ENCODE measurements at places on chromosomes 6 and 20.

DNA sequence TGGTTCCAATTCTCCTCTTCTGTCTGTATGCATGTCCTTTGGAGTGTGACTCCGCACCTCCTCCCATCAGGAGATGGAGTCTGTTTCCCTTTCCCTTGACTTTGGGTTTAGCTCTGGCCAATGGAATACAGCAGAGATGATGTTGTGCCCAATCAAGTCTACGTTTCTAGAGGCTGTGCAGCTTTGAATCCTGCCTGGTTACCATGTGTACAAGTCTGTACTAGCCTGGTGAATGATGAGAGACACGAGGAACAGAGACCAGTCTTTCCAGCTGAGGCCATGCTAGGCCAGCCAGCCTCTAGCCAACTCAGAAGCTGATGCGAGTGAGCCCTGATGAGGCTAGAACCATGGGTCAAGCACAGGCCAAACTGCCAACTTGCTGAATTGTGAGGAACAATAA is 83.2 kb downstream of the LAMP5 start:
- H3K27me3 ChIP-seq = peaks cover 10% of the 10 kb centered on the region
- no peaks in the 10 kb centered on the region for H3K4me1 ChIP-seq
- no peaks in the 10 kb centered on the region for H3K36me3 ChIP-seq
- H3K27ac ChIP-seq = no peak overlapping the region

GRCh38 chr20:57133926-57134650 is 132.4 kb downstream of the BMP7 start:
- H3K4me1 ChIP-seq = no peaks in the 10 kb centered on the region
- DNase-seq = no peak
- H3K27ac ChIP-seq = no peak overlapping the region
- no peaks in the 10 kb centered on the region for H3K36me3 ChIP-seq
- H3K4me3 ChIP-seq = no peak overlapping the region

- DNase-seq = no peak
- H3K4me1 ChIP-seq = no peaks in the 10 kb centered on the region
- peaks cover 22% of the 10 kb centered on the region for H3K27me3 ChIP-seq
- no peak overlapping the region for H3K27ac ChIP-seq
- no peak overlapping the region for H3K4me3 ChIP-seq
These were observed 9.6 kb downstream of the KLHL32 start for GRCh38 chr6:96934087-96934486.

DNA sequence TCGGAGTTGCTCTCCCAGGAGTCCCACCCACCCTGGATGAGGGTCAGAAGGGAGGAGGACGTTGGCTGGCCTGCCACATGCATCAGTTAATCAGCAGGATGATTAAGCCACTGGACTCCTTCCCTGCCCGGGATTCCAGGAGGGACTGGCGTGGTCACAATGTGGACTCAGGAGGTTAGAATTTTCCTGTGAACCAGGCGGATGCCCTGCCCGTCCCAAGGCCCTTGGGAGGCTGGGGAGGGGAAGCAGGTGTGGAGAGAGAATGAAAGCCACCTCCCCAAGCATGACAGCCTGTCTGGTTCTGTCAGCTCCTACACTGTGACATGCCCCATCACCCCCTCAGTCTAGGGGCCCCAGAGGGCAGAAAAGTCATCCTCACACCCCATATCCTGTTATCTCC is 11.6 kb upstream of the ITPR3 start:
- no peak overlapping the region for H3K4me3 ChIP-seq
- peaks cover 5% of the 10 kb centered on the region for H3K27me3 ChIP-seq
- H3K36me3 ChIP-seq = no peaks in the 10 kb centered on the region
- H3K4me1 ChIP-seq = peaks cover 28% of the 10 kb centered on the region

DNA sequence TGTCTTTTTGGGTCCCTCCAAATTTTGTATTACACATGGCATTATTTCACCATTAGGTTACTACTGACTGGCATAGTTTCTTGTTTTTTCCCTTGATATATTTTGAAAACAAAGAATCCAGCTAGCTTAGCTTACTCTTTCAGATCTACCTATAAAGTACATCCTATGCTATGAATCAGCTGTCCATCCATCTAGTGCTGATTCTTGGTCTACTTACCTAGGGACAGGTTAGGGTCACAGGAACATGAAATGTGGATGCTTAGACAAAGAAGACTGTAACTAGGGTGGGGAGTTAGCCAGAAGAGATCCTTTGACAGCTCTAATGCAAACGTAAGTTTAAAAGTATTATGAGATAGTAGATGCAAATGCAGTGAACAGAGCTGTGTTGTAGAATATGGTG is 91.7 kb downstream of the NKAIN2 start:
- H3K4me1 ChIP-seq = no peaks in the 10 kb centered on the region
- DNase-seq = no peak
- H3K36me3 ChIP-seq = no peaks in the 10 kb centered on the region
- H3K27ac ChIP-seq = no peak overlapping the region
- H3K27me3 ChIP-seq = no peaks in the 10 kb centered on the region
- H3K4me3 ChIP-seq = no peak overlapping the region

All from stimulated activated naive B cell treated with anti-CD40 and anti-IgM and Interleukin-4, amounts not matched to agents 10 μg/mL and 1 μg/mL and 100 μg/mL, for 72 hours (primary cell).